ENCODE measurements at places on chromosomes 4 and X.

GRCh38 chrX:53660004-53660403 lies 26.5 kb downstream of the HUWE1 start:
- DNase-seq: no peak

GRCh38 chr4:38382520-38382919 lies 281.5 kb upstream of the KLF3 start:
- no peak for DNase-seq

- no peak for DNase-seq
These were observed 151.0 kb downstream of the CAMK2D start for GRCh38 chr4:113610537-113610936.

DNA sequence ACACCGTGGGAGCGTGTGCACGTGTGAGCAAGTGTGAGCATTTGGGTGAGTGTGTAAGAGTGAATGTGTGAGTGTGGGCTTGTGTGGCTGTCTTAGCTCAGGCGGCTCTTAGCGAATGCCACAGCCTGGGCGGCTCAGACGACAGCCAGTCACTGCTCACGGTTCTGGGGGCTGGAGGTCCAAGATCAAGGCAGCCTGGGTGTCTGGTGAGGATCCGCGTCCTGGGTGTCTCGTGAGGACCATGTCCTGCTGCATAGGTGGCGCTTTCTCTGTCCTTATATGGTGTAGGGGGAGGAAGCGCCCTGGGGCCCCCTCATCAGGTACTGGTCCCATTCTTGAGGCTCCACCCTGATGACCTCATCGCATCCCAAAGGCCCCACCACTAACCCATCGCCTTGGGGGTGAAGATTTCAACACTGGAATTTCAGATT lies 4.5 kb downstream of the DOK7 start:
- peak; percentile 18 for DNase-seq

- no peak for DNase-seq
These were observed 838.2 kb downstream of the RAPGEF2 start for GRCh38 chr4:159941076-159941475.

DNA sequence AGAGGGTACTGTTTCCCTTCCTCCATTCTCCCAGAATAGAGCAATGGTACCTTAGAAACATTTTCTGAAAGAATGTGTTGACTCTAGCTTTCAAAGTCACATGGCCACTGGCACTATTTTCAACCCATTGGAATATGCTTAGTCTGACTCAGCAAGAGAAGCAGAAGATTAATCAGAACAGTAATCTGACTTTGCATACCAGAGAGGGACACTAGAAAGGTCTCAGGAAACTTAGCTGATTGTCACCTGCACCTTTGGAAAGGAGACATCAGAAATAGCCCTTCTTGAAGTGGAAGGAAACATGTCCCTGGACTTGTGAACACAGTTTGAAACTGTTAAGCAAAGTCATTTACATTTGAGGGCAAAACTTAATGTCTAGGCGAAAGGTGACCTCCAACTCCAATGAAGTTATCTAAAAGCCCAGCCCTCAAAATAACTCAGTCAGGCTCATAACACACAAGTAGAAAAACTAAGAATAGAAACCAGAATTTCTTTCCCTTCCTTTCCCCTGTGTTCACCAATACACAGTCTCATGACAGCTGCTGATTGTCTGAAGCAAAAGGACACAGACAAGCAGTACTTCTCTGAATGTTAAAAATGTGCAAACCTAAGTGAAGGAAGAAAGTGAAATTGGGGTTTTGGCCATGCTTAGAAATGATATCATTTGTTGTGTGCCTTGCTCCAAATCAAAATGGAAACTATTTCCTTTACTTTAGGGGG lies 270.8 kb downstream of the GRIA3 start:
- no peak for DNase-seq

- no peak for DNase-seq
These were observed 23.9 kb upstream of the ANOS1 start for GRCh38 chrX:8755813-8756212.

- DNase-seq: no peak
These were observed 46.0 kb upstream of the PBDC1 start for GRCh38 chrX:76126851-76127250.

- no peak for DNase-seq
These were observed 15.0 kb upstream of the UNC5C start for GRCh38 chr4:95563638-95564337.

DNA sequence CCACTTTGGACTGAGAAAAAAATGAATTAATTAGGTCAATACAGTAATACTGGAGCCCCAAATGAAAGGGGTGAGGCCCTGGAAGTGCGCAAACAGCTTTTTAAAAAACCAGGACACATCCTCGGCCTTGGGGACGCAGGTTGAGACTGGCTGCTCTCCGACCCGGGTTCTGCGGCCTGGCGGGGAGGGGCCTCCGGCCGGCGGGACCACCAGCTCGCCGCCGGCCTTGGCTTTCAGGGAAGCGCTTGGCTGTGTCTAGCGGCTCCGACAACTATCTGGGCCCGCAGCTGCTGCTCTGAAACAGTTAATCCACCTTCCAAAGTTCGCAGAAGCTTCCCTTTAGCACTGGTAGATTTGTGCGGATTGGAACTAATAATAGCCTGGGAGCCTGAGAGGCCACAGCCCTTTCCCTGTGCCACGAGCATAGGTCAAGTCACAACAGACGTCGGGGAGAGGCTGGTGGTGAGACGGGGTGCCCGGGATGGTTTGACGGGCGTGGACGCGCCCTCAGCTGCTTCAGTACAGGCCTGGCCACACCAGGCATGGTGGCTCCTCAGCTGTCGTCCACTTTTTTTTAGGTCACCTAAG lies 1.1 kb upstream of the SEL1L3 start:
- peak; percentile 38 for DNase-seq

DNA sequence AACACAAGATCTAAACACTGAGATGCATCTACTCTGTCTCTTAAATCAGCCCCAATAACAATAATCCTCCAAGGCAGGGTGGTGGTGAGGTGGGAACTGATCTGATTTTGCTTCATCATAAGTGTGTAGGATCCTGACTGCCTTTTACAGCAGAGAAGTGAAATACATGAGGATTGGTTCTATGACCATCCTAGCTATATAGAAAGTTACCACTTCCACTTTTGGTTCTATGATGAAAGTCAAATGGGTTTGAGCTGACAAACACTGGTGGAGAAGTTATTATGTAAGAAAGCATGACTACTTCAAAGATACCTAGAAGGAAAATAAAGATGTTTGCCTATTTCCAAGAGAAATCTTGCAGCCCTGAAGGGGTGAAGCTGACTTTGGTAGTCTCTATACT lies 181.6 kb downstream of the NKX6-1 start:
- DNase-seq: no peak

- no peak for DNase-seq
These were observed 89.5 kb downstream of the JAKMIP1 start for GRCh38 chr4:6110681-6111353.
